ENCODE measurements at places on chromosomes 16 and 17.

DNA sequence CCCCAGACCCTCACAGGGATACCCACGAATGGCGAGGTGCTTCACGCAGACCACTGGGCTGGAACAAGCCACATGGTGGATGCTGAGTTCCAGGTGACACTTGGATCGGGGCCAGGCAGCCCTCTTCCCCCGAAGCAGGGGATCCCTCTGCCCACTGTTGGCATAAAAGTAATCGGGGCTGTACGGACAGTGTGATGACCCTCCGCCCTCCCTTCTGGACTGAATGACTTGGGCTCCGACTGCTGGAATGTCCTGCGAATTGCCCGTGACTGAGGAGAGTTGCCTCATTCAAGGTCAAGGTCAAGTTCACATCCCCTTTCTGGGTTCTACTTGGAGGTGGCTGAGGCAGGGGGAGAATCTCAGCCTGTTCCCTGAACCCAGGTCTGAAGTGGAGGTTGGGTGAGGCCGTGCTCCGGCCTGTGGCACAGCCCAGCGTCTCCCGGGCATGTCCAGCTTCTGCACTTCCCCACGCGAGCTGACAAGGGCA is 28.5 kb upstream of the CREBBP start:
- DNase-seq: no peak

GRCh38 chr16:88642881-88643643 is 4.7 kb downstream of the IL17C start:
- DNase-seq: no peak

DNA sequence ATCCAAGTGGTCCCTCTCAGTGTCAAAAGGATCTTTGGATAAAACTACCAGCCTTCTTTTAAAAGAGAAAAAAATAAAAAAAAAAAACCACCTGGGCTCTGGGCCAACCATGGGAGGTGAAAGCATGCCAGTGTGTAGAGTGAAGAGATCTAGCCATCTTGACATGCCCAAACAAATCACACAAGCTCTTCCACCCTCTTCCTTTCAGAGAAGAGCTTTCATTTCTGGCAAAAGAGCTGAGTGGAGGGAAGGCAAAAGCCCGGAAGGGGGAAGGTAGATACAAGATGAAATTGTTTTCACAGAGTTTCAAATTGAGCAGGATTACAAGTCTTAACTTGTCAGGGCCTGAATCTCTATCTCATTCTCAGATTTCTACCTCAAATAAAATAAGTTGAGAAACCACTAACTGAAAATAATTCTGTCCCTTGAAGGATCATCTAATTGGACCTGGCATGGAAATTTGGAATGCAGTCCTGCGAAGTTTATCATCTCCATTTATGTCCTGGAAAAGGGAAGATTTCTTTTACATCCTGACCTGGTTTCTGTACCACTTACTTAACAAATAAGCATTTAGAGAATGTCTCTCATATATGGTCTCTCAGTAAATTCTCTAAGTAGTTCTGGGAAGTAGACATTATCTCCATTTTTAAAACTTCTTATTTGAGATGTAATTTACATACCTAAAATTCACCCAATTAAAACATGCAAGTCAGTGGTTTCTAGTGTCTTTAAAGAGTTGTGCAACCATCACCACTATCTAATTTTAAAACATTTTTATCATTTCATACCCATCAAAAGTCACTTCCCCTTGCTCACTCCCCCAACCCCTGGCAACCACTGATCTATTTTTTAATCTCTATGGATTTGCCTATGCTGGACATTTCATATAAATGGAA is 93.7 kb downstream of the TANGO6 start:
- DNase-seq: no peak

DNA sequence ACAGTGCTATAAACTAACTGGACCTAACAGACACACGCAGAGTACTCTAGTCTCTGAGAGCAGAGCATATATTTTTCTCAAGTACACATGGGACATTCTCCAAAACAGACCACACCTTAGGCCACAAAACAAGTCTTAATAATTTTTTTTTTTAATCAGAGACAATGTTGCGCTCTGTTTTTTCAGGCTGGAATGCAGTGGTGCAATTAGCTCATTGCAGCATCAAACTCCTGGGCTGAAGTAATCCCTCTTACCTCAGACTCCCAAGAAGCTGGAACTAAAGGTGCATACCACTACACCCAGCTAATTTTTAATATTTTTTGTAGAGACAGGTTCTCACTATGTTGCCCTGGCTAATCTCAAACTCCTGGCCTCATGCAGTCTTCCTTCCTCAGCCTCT is 37.7 kb downstream of the ULK2 start:
- DNase-seq: no peak

DNA sequence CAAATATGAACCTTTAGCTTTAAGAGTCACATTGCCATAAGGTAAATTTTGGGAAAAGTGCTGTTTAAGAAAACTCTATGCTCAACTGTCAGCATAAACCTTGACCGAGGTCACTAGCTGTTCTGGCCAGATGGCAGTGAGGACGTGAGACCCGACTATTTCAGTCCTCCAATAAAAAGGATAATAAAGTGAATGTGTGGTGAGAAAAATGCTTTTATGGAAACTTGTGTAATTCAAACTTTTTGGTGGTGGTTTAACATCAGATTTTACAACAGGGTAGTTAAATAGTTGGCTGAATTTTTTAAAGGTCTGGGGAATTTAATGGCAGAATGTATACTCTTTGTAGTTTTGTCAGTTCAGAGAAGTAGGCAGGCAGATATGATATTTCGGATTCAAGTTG is 391.1 kb downstream of the PMP22 start:
- no peak for DNase-seq

DNA sequence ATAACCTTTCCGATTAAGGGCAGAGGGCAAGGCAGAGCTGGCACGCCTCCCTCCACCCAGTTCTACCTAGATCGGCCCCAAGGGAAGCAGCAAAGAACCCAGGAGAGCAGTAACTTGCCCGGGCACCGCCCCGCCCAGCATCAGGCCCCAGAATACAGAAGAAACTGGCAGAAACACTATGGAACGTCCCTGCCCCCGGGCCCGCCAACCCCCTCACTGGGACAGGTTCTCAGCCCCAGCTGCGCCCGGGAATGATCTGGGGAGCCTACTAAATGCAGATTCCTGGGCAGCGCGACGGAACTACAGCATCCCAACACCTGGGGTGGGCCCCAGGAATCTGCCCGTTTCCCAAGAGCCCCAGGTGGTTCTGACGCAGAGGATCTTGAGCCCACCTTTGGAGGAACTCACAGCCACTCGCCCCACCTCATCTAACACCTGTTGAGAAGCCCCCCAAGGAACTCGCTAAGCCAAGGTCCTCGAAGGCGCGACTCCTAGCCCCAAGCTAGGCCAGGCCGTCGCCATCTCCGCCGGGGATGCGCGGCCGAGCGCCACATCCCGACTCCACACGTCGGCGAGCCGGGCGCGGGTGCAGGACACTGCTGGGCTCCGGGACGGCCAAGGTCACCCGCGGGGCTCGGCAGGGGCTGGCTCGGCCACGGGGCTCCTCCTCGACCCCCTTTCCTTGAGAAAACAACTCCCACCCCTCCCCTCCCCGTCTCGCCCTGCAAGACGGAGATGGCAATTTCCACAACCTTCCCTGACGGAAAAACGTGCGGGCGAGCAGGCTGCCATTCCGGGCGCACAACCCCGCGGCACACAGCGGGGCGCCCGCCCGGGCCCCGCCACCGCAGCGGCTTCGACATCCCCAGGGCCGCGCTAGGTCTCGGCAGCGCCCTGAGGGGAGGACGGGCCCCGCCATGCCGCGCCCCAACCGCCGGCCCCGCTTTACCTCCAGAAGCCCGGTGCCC is 913 bp downstream of the CDIP1 start:
- DNase-seq: no peak

GRCh38 chr17:12627781-12628451 is 37.8 kb upstream of the MYOCD start:
- no peak for DNase-seq

DNA sequence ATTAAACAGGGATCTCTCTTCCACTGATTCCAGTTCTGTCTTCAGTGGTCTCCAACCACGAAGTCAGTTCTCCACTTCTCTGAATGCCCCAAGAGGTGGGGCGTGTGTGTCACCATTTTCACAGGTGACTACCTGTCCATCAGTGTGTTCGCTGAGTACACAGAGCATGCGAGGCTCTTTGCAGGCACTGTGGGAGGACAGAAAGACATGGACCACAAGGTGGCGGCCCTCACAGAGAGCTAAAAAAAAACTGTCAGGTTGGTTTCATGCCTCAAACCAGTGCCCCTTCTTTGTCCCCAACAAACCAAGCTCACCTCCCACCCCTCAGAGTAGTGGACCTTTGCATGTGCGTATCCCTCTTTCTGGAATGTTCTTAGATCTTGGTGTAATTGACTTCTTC is 13.8 kb downstream of the EMP2 start:
- DNase-seq: no peak

GRCh38 chr16:228151-228851 is 948 bp downstream of the LUC7L start:
- no peak for DNase-seq

DNA sequence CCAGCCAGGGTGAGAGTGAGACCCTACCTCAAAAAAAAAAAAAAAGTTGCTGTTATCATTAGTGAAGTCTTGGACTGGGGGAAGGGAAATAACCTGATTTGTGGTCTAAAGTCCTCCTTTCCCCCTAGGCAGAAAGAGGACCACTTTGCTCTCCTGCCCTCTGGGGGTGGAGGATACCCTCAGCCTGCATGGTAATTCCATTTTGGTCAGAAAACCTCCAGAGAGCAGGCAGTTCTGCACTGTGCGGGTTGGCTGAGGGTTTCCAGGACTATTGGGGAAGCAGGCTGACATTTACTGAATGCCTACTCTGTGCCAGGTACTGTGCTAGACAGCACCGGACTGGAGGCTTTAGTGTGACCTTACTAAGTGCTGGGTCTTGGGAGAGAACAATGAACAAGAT is 2.6 kb downstream of the ADAP2 start:
- DNase-seq: no peak

- no peak for DNase-seq
These were observed 202.3 kb downstream of the LGALS9B start for GRCh38 chr17:20264996-20265395.

- no peak for DNase-seq
These were observed 2.3 kb upstream of the NCBP3 start for GRCh38 chr17:3848229-3848835.

- DNase-seq: no peak
These were observed 25.8 kb downstream of the CUEDC1 start for GRCh38 chr17:57929386-57929785.

DNA sequence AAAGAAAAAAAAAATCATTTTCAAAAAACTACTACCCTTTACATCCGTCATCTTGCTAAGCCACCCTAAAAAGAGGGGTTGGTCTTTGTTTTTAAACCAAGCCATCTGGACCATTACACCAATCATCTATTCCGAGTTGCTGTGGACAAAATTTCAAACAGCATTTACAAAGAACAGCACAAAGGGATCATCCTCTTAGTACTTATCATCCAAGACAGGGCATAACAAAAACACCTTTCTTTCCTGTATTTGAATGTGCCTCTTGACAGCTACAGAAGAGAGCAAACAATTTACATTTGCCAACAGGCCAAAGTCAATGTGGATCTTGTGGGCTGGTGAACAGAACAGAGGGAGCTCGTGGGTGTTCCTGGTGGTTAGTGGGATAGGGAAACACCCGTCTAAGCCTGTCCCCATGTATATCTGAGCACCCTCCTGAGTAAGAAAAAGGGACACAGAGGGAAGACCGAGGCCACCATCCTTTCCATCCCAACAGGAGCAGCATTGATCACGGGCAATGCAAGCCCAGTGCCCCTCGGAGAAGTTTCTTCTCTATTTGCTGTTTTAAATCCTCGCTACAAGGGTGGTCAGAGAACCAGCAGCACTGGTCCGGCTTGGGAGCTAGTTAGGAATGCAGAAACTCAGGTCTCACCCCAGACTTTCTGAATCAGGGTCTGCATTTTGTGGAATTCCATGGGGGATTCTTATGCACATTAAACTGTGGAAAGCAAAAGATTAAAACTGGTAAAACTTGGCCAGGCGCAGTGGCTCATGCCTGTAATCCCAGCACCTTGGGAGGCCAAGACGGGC is 1.9 kb downstream of the SLC39A11 start:
- DNase-seq: no peak

All from stimulated activated CD4-positive, alpha-beta T cell treated with anti-CD3 and anti-CD28 coated beads, Interleukin-2, amount 100 ng/mL, for 4 hours (primary cell).